ENCODE measurements at places on chromosomes 2 and 18. TPM values are rescaled to one million over a fixed set of nuclear protein-coding genes. Genes with fewer than 3 reads are reported as not detected.

Gene HOXD9
- total RNA-seq, result not detected

Gene THSD7B
- total RNA-seq, result not detected

Gene TWIST2
- total RNA-seq, result 13.7 TPM

Gene ZNF512
- total RNA-seq, result 13.7 TPM

Gene DSG4
- not detected for total RNA-seq

Gene GPR55
- total RNA-seq, result not detected

Gene FOXD4L1
- total RNA-seq, result 0.40 TPM

Gene PROKR1
- not detected for total RNA-seq

Gene ZNF2
- total RNA-seq, result 5.6 TPM

Gene IL1R1
- total RNA-seq, result 7.7 TPM

Gene MYO1B
- 492 TPM for total RNA-seq

Gene RNF144A
- 1.7 TPM for total RNA-seq

Gene LTBP1
- 80.2 TPM for total RNA-seq

Gene CCDC178
- not detected for total RNA-seq

Gene TMEM178A
- 1.5 TPM for total RNA-seq

Gene CDH20
- total RNA-seq, result not detected

Gene RTTN
- total RNA-seq, result 59.4 TPM

Gene KCMF1
- 73.2 TPM for total RNA-seq

Gene APCDD1
- 24.8 TPM for total RNA-seq

Gene ERBB4
- total RNA-seq, result not detected

Gene COBLL1
- 35.0 TPM for total RNA-seq

Gene OST4
- total RNA-seq, result 318 TPM

Gene BCL2
- total RNA-seq, result 1.6 TPM

Gene TET3
- total RNA-seq, result 6.0 TPM

Gene REG1B
- total RNA-seq, result not detected

Gene C2orf78
- total RNA-seq, result not detected

Gene TMEM17
- total RNA-seq, result 3.0 TPM

Gene GPBAR1
- total RNA-seq, result 0.49 TPM

Gene CELF4
- total RNA-seq, result 0.67 TPM

Gene RNF152
- total RNA-seq, result 14.9 TPM

Gene FBXO41
- 6.7 TPM for total RNA-seq

Gene ZNF385B
- not detected for total RNA-seq

Gene B3GNT7
- 7.3 TPM for total RNA-seq

Gene UGT1A8
- total RNA-seq, result under 0.01 TPM

Gene TMEM247
- not detected for total RNA-seq

Gene KYNU
- 0.75 TPM for total RNA-seq

Gene KCNF1
- total RNA-seq, result 0.54 TPM

Gene TCF4
- 11.9 TPM for total RNA-seq

Gene IL1F10
- not detected for total RNA-seq

Gene IL18R1
- total RNA-seq, result 1.2 TPM

Gene LBH
- total RNA-seq, result 1.2 TPM

Gene FAM237A
- not detected for total RNA-seq

Gene TCF7L1
- total RNA-seq, result 6.3 TPM

Gene LIMS4
- 2.6 TPM for total RNA-seq

Gene TUBB8B
- not detected for total RNA-seq

Gene INO80C
- 46.5 TPM for total RNA-seq

Gene SP140
- total RNA-seq, result not detected

Gene HOXD12
- total RNA-seq, result not detected
